Stimulated activated CD4-positive, alpha-beta T cell treated with anti-CD3 and anti-CD28 coated beads, TNF-alpha, amount 100 ng/mL, for 48 hours (primary cell): ENCODE measurements at places on chromosomes 7 and 10.

- no peak for DNase-seq
These were observed 167.0 kb upstream of the PPP1R3A start for GRCh38 chr7:114085592-114086501.

DNA sequence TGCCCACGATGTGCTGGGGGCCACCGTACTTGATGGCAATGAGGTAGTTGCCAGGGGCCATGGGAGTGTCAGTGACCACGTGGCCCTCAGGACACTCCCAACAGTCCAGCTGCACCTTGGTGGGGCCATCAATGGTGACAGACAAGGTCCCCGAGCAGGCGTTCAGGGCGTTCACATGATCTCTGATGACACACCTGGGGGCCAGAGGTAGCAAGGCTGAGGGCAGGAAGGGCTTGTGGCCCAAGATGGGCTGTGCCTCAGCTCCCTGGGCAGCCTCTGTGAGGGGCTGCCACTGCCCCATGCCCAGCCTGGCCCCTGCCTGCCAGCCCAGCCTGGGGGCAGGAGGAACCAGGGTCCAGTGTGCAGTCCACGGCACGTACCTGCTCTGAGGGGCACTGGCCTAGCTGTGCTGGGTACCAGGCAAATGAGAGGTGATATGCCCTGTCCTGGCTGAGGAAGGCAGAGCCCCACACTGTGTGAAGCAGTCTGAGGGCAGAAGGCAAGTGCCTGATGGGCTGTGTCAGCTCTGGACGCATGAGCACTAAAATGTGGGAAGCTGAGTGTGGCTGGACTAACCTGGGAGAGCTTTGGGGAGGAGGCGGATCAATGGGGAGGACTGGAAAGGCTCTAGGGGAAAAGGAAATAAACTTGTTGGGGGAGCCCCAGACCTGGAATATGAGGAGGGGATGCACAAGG is 3.5 kb upstream of the KCP start:
- no peak for DNase-seq

- DNase-seq: no peak
These were observed 102.4 kb downstream of the USP6NL start for GRCh38 chr10:11509036-11509435.

GRCh38 chr10:60810437-60811182 is 32.3 kb downstream of the CDK1 start:
- DNase-seq: no peak

DNA sequence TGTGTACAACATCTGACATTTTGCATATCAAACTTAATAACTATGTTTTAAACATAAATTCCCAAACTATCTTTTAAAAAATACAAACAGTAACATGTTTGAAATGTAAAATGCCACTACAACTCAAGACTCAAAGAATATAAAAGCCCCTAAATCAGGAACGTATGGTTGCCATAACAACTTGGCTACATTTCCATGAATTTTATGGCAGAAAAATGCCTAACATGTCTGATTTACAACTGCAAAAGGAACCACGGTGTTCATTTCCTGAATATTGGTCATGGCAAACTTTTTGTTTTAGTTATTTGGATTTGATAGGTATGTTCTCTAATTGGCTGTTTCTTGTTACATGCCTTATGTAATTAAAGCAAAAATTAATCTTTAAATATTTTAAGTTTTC is 2.0 kb downstream of the SOSTDC1 start:
- no peak for DNase-seq

DNA sequence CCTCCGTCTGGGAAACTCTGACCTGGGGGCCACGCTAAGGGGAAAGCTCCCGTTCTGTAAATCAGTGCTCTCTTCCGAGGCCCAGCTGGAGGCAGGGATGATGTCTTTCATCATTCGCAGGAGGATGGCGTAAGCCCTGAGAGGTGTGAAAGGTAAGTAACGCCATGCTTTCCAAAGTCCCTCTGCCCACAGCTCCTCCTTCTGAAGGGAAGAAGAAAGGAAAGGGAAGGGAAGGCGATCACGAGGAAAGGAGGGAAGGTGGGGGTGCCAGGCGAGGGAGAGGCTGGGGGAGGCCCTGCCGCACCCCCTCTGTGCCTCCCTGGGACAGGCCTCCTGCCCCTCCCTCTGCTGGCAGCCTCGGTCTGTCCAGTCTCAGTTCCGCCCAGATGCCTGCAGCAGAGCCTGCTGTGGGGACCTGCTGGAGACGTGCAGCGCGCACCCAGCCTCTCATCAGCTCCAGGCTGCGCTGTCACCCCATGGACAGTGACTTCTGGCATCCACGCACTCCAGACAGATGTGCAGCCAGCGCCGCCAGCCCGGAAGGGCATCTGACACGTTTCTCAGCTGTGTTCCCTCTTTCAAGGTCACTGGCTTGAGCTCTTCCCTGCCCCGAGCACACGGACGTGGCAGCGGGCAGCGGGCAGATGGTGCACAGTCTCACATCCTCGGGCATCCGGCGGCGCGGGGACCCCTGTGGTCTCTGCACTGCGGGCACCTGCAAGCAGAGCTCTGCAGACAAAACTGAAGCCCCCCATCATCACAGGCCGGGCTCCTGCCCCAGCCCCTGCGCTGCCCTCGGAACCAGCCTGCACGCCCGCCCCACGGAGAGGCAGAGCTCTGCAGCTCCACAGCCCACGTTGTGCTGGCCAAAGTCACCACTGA is 60.6 kb downstream of the INSIG1 start:
- DNase-seq: no peak

GRCh38 chr7:51528172-51528571 is 211.6 kb upstream of the COBL start:
- no peak for DNase-seq

GRCh38 chr10:77357185-77357584 is 280.4 kb downstream of the KCNMA1 start:
- DNase-seq: no peak

DNA sequence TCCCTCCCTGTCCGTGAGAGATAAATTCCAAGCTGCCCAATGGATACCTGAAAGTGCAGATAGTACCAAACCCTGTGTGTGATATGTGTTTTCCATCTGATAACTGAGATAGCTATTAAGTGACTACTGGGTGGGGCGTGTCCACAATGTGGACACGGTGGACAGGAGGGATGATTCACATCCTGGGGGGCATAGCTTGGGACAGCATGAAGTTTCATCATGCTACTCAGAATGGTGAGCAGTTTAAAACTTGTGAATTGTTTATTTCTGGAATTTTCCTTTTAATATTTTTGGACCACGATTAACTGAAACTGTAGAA is 158.6 kb downstream of the CREB5 start:
- no peak for DNase-seq

GRCh38 chr7:115844857-115845256 is 185.7 kb downstream of the TFEC start:
- DNase-seq: no peak

DNA sequence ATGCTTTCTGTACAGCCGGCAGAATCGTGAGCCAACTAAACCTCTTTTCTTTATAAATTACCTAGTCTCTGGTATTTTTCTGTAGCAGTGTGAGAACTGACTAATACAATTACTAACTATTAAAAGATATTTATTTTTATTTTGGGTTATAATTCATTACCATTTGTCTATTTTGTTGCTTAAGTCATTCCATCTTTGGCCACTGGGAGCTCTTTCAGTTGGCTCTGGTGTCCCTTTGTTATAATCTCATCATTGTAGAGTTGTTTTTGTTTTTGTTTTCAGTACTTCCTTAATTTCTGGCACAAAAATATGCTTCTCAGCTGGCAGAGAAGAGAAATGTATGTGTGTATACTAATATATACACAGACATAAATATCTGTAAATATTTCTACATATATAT is 807.9 kb upstream of the MBL2 start:
- DNase-seq: no peak

DNA sequence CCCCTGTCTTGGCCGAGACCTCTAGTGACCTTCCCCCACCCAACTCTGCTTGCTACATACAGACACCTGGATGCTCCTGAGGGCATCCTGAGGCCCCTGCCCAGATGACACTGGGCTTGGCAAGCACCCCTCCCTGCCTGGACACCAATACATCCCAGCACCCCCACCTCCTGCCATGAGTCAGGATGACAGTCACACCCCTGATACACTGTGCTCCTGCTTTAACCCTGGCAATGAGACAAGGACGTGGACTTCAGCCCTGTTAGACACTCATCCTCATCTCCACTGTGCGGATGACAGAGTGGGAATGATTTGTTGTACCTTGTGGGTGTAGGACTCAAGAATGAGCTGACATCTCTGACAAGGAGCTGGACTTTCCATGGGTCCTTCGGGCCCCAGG is 186.3 kb upstream of the ADCY1 start:
- DNase-seq: no peak

DNA sequence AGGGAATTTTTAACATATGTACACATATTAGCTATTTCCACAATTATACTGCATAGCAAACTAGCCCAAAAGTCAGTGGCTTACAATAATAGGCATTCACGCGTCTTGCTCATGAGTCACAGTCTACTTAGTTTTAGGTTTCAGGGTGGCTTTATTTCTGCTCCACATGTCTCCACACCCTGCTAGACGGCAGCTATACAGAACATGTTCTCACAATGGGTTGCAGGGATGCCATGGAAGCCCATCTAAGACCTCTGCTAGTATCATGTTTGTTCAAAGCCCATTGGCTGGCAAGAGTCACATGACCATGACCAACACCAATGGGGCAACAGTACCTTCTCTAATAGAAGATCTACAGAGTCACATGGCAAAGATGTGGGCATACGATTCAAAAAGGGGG is 96.3 kb upstream of the NEBL start:
- DNase-seq: no peak

DNA sequence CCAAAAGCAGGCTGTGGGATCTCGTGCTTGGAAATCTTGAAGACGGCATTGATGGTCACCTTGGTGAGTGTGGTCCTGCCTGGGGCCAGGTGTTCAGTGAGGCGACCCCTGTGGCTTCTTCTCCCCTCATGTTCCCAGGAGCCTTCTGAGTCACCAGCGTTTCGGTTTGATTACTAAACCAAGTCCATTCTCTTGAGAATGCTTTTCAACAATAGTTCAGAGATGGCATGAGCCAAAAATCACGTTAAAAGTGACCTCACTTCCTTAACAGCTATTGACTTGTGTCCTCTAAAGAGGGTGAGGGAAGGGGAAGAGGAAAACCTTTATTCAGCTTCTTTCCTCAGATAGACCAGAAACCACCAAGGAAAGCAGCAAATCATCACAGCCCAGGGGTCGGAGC is 315.2 kb downstream of the GATA3 start:
- DNase-seq: no peak

DNA sequence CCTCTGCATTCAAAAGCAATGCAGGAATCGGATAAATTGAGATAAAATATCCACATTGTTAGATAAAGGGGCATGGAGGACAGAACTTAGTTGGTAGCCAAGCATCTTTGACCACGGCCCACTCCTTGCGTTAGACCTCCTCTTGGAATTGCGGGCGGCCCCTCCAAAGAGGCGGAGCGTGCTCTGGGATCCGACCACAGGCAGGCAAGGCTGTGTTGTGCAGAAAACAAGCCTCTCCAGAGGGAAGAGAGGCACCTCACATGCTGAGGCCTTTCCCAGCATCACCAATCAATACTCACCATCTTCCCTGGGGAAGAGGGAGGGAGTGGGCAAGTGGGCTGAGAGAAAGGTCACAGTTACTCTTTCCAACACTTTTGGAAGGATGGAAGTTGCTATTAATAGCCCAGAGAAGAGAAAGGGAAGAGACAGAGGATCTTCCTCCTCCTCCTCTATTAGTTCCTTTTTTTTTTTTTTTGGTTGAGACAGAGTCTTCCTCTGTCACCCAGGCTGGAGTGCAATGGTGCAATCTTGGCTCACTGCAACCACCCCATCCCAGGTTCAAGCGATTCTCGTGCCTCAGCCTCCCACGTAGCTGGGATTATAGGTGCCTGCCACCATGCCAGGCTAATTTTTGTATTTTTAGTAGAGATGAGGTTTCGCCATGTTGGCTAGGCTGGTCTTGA is 49.7 kb upstream of the NRF1 start:
- no peak for DNase-seq

- DNase-seq: no peak
These were observed 111.5 kb downstream of the TCF7L2 start for GRCh38 chr10:113061557-113061956.

DNA sequence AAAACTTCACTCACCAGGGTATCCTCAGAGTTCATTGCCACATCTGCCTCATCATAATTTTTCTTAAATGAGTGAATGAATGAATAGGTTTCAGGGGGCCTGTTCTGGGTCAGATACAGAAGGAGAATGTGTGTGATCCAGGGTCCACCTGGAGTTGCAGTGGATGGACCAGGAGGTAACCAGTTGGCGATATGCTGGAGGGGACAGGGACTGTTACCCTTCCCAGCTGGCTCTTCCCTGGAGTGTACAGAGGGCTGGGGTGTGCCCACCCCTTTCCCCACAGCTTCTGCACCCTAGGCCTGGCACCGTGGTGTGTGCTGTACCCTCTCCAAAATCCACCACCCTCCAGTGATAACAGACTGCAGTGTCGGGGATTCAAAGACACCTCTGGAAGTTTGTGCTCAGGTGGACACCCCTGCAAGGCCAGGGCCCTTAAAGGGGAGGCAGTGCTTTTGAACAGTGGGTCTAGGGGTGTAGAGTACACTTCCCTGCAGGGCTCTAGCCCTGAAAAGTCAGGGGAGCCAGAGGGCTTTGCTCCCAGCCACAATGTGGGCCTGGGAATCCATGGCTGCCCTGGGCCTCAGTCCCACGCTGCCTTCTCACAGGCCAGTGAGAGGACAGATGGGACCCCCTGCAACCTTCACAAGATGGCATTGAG is 134.4 kb upstream of the UNC5B start:
- DNase-seq: no peak

GRCh38 chr7:47401611-47402570 is 180.0 kb downstream of the TNS3 start:
- DNase-seq: no peak

DNA sequence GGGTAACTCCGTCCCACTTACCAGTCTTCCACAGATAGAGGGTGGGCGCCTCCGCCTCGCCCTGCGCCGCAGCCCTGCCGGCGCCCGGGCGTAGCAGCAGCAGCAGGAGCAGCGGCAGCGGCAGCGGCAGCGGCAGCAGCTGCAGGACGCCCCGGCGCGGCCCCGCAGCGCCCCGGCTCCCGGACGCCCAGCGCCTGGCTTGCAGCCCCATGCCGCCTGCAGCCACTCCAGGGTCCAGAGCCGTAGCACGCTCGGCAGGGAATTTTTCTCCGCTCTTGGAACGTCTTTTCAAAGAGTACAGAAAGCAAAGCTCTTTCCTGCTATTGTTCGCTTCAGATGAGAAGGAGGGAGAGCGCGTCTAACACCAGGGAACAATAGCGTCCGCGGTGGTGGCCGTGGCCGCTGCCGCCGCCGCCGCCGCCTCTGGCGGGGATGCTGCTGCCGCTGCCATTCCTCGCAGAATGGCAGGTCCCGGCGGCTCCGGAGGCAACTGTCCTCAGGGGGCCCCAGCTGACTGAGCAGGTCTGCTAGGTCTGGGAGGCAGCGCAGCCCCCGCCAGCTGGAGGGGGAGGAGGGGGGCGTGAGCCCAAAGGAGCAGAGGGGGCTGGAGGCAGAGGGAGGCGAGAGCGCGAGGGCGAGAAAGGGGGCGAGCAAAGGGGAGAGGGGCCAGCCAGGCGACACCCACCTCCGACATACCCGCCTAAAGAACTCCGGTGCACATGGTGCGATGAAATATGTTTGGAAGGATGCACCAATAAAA is at the start of gene THSD7A:
THSD7A (minus strand) TSS at position 463 of the 760 bp plus-strand sequence; CDS start at position 211, 252 bp downstream.
- no peak for DNase-seq

DNA sequence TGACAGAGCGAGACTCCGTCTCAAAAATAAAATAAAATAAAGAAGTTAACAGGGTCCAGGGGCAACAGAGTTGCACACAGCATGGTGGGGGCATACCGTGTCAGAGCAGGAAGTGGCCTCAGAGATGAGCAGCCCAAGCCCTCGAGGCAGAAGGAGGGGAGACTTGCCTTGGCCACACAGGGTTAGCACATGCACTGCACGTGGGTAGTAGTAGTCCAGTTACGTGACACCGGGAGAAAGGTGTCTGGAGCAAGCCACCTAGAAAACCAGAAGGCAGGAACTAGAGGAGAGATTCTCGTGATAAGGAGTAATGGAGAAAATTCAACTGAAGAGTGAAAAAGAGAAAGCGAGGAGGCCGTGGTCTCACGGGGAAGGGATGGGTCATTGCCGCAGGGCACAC is 9.8 kb upstream of the DENND2A start:
- no peak for DNase-seq
